ENCODE measurements at places on chromosomes 12 and 14.

GRCh38 chr12:98408681-98409080, 106.7 kb upstream of the TMPO start:
- no peak for DNase-seq

DNA sequence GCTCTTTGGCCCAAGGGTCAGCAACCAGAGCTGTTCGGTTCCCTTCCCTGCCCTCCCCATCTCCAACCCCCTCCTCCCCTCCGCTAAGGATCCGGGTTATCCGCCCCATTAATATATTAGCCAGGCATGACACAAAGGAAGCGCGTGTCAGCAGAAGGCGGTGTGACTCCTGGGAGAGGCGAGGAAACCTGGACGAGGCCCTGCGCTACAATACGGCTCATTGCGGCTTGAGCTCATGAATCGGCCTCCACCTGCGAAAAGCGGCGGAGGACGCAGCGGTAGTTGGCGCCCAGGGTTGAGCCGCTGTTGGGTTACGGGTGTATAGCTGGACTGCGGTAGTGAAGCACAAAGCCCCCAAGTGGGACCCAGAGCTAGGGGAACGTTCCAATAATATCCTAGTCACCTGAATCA, 9.9 kb downstream of the FOXA1 start:
- DNase-seq, result no peak

GRCh38 chr12:16348435-16349130, 1.1 kb downstream of the MGST1 start:
- peak; percentile 13 for DNase-seq

DNA sequence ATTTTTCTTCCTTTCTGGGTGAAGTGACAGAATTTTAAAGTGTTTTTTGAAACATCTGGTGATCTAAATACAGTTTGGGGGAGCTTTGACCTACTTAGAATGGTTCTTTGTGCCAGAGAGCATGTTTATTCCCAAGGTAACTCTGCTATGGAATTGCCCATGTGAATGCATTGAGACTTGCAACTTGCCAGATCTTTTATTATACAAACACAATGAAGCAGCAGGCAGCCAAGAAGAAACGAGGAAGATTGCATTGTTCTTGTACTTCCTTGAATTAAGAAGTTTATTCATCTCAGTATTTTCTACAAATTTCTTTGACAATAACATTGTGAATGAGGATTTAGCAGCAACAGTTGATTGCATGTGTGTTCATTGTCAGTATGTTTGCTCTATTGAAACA, 55.5 kb downstream of the FGD4 start:
- no peak for DNase-seq

- no peak for DNase-seq
These were observed 1286.5 kb downstream of the TMEM121 start for GRCh38 chr14:106812788-106813476.

DNA sequence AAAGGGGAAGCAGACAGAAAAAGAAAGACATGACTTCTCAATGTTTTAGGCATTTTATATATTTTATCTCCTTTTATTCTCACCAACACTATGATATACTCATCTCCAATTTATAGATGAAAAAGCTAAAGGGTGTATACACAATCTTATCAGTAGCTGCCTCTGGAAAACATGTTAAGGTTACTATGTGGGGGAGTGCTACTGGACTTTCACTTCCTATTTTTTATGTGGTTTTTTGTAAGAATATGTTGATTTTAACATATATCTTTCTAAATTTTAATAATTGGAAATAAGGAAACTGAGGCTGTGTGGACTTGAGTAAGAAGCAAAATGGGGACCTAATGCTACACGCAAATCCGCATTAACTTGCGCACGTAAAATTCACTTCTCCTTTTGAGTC, 99.6 kb upstream of the PDE3A start:
- DNase-seq, result no peak

DNA sequence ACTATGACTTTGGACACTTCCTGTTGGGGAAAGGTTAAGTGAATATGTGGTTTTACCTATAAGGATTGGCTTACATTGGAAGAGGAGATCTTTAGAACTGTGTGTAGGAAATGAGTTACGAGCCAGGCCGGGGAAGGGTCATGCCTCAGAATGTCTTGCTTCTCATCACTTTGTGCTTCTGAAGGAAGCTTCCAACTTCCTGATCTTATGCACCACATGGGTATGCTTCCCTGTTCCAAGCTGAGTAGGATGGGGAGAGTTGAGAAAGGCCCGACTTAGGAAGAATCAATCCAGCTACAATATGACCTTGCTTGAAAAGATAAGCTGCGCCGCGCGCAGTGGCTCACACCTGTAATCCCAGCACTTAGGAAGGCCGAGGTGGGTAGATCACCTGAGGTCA, 59.9 kb downstream of the STXBP6 start:
- no peak for DNase-seq

DNA sequence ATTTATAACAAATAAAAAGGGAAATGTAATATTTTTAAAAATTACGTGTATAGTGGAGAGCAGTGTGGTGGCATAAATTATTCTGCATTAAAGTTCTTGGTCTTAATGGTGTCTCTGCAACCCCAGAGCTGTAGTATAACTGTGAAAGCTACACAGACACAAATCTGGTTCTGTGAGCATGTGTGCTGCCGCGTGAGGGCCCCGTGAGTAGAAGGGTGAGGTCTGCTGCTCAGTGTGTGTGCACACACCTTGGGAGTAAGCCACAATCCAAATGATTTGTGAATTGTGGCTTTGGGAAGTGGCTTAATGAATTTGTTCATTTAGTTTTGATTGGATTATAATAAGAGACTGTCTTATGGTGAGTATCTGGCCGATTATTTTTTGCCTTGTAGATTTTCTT, 16.8 kb downstream of the PELI2 start:
- DNase-seq, result no peak

DNA sequence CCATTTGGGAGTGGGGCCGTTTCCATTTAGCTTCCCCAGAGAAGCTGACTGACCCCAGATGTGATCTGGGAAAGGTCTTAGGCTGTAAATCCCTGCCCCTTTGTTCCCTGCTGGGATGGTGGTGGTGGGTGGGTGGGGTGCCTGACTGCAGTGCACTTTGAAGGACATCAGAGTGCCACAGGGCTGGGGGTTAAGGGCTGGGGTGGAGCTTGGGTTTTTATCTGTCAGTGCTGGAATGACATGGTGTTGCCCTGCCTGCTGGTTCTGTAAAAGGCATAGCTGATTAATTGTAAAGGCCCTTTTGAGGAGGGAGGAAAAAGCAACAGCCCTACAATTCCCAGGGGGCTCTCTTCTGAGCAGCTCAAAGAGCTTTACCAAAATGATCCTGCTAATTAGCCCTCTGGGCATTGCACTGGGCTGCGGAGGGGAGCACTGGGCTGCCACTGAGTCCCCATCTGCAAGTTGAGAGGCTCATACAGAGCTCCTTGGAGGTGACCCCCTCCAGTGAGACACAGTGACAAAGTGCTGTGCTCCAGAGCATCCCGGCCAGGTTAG, 21.1 kb downstream of the PLEKHG3 start:
- DNase-seq, result no peak

DNA sequence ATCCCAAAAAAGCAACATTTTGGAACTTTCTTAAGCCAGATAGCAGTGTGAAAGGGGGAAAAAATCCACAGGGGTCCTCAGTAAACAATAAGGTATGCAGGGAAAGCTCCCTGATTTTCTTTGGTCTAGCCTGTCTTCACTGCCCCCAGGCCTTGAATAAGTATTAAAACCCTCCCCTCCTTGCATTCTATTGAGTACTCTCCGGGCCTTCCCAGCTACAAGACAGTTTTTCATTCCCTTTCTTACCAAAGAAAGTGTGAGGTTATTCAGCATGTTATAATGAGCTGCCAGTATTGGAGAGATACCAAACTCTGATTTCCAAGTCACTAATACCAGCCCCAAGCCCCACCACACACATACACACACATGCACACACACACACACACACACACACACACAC, 59.8 kb upstream of the KIF21A start:
- no peak for DNase-seq

- DNase-seq, result no peak
These were observed 1.6 kb upstream of the TAS2R30 start for GRCh38 chr12:11136075-11136474.

- DNase-seq, result no peak
These were observed 7.8 kb downstream of the PPP1R13B start for GRCh38 chr14:103839579-103839978.

- peak; percentile 64 for DNase-seq
These were observed 212.6 kb upstream of the SLC16A7 start for GRCh38 chr12:59383079-59383822.

- DNase-seq, result no peak
These were observed 13.5 kb upstream of the TAS2R46 start for GRCh38 chr12:11075642-11076041.
